ENCODE measurements at places on chromosomes 11 and 22.

GRCh38 chr22:38468443-38469305 lies 778 bp downstream of the KDELR3 start:
- no peak for DNase-seq

- DNase-seq, result no peak
Measured at GRCh38 chr11:65308281-65308891, 6.3 kb upstream of the CDC42EP2 start.

GRCh38 chr11:123246749-123247495 lies 51.9 kb upstream of the CLMP start:
- DNase-seq, result peak; percentile 56

DNA sequence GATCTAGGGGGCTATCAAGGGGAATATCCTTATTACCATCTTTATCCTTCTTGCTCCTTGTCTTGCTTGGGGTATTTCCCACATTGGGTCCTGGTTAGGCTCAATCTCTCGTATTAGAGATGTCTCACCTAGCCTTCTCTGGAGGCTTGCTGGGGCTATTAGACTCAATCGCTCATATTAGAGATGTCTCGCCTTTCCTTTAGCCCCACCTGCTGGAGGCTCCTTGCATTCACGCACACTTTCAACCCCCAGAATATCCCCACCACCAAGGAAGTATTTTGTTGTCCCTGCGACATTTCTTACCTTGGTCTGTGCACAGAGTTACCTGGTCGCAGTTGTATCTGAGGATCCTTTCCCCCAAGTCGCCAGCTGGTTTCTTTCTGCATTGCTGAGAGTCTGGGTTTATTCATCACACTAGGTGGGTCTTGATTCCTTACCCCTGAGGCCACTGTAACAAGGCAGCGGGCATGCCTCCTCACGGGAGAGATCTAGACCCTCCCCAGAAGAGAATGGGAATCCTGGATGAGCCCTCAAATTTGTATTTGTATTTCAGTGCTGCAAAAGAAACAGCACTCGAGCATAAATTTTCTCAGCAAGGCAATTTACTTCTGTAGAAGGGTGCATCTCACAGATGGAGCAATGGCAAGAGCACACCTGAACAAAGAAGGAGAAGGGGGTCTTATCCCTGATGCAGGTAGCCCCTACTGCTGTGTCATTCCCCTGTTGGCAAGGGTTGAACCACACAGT lies 15.9 kb upstream of the HYLS1 start:
- DNase-seq, result peak; percentile 11

GRCh38 chr11:9075556-9075955 lies 15.8 kb downstream of the SCUBE2 start:
- no peak for DNase-seq

DNA sequence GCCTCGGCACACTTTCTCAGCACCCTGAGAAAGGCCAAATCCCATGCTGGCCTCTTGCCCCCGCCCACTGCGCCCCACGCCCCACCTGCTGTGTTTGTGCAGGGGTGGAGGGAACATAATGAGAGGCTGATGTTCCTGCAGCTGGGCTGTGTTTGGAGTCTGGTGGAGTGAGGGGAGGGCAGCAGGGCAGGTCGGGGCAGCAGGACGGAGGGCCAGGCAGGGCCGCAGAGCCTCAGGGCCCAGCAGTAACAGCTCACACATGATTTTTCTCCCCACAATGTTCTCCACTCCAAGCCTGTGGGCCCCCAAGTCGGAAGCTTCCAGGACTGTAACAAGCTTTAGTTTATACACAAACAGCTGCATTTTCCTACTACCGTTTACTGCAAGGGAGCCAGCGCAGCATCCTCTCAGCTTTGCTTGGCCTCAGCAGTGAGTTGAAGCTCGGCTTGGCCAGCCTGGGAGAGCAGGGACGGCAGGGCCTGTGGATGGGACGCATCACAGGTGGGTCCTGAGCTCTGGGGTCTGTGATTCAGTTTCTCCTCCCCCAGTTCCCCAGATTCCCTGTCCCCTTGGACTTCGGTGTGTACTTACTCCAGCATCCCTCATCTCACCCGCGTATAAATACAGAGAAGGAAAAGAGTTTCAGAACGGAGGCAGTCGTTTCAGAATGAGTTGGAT lies 51.0 kb downstream of the RPUSD4 start:
- no peak for DNase-seq

- DNase-seq, result no peak
Measured at GRCh38 chr11:125076378-125076945, 13.4 kb downstream of the SLC37A2 start.

- no peak for DNase-seq
Measured at GRCh38 chr11:73469401-73469800, 93.2 kb downstream of the RELT start.

- DNase-seq, result no peak
Measured at GRCh38 chr11:116376054-116376453, 396.7 kb downstream of the BUD13 start.

GRCh38 chr11:11659567-11660362 lies 38.0 kb upstream of the GALNT18 start:
- DNase-seq, result no peak

DNA sequence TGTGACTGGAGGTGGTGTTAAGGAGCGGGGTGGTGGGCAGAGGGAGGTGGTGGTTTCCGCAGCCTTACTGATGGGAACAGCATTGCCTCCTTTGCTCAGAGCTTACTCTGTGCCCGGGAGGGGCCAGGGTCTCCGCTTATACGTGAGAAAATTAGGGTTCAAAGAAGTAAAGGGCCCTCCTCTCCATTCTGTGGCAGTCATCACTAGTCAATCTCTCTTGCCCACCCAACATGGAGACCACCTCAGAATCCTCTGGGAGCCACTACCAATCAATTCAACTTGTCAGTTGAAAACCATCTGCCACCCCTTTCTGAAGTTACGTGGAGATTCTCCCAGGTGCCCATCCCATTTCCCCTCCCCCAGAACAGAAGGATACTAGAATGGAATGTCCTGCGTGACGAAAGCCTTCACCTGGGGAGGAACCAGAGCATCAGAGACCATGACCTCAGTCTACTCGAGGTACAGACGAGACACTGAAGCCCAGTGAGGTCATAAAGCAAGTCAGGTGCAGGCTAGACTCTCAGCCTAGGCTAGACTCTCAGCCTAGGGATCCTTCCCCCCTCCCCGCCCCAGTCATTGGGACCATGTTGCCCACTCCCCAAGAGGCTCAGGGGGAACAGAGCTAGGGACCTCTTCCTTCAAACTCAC lies 2.0 kb downstream of the SELENOM start:
- DNase-seq, result no peak

GRCh38 chr22:50016308-50016987 lies 3.9 kb upstream of the IL17REL start:
- no peak for DNase-seq

GRCh38 chr11:42249956-42250355 lies 790.5 kb upstream of the LRRC4C start:
- no peak for DNase-seq

DNA sequence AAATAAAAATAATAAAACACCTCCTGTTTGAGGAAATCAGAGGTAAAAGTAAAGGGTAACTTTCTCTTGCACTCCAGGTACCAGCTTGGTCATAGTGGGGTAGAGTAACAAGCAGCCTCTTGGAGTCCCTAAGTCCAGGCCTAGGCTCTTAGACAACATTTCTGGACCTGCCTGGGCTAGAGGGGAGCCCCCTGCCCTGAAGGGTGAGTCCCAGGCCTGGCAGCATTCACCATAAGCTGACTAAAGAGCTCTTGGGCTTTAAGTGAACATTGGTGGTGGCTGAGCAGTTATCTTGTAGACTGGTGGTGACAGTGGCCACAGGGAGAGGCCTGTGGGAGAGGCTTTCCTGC lies 18.6 kb upstream of the OR56A3 start:
- no peak for DNase-seq

- DNase-seq, result no peak
Measured at GRCh38 chr11:96160732-96161306, 182.2 kb downstream of the MAML2 start.

- DNase-seq, result no peak
Measured at GRCh38 chr11:62061356-62062222, 62.2 kb upstream of the INCENP start.

- no peak for DNase-seq
Measured at GRCh38 chr22:25364736-25365241, 145.3 kb downstream of the CRYBB2 start.

DNA sequence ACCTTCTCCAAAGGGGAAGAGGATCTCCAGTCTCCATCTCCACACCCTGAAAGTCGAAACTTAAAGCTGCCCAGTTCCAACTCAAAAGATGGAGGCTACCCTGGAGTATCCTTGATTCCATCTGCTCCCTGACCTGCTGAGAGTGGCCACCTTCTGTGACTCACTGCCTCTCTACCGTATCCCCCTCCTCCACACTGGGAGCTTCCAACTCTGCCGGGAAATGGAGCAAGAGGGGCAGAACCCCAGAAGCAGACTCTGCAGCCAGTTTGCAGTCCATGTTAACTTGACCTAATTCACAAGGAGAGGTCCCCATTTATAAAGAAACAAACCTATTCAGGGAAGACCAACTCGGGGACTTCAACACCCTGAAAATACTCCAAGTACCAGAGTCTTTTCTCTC lies 22.0 kb upstream of the IRAG1 start:
- no peak for DNase-seq

GRCh38 chr11:134026655-134027343 lies 42.1 kb upstream of the JAM3 start:
- no peak for DNase-seq

GRCh38 chr22:49672014-49672516 lies 155.6 kb downstream of the BRD1 start:
- no peak for DNase-seq

DNA sequence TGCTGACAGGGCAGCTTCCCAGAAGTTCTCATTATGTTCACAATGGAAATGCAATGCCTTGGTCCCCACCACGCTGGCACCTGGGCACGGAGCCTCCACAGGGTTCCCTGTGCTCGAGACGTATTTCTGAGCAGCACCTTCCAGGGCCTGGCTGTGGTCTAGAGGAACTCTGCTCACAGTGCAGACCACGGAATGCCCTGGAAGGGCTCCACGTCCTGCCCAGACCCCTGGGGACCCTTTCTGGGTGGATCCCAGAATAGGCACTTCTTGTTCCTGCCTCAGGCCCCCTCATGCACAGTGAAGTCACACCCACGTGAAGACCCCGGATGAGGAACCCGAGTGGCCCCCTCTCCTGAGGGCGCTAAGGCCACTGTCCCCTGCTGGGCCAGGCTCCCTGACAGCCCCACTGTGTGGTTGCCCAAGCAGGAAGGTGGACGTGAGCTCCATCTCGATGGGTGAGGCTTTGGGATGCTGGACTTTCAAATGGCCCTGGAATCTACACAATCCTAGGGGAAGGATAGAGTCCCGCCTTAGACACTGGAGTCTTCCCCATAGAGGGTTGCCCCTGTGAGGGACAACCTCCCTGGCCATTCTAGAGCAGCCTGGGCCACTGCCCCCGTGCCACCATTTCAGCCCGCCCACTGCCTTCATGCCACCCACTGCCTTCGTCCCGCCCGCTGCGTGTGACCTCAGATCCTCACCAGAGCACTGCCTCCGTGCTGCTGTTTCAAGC lies 1106.8 kb downstream of the BRD1 start:
- DNase-seq, result no peak

DNA sequence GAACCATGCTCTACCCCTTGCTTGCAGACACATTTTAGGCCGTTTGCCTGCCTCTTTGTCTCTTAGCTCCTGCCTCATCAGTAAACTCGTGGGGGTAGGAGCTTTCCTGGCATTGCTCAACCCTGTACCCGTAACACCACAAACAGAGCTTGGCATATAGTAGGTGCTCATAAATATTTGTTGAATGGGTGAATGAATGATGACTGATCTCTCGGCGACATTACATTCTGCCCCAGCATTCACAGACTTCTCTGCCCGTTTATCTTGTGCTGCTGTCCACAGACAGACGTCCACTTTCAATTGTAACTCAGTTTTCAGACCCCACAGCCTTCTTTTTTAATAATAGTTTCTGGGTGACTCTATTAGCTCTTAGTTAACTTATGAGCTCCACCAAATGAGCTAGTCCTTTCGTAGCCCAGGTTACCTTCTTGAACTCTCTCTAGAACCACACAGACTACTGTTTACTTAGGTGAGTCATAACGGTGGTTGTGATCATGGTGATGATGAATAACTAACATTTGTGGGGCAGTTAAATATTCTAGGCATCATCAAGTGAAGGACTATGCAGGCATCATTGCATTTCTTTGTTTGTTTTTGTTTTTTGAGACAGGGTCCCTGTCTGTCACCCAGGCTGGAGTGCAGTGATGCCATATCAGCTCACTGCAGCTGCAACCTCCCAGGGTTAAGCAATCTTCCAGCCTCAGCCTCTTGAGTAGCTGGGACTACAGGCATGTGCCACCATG lies 188.4 kb downstream of the ADAMTS15 start:
- DNase-seq, result peak; percentile 24

DNA sequence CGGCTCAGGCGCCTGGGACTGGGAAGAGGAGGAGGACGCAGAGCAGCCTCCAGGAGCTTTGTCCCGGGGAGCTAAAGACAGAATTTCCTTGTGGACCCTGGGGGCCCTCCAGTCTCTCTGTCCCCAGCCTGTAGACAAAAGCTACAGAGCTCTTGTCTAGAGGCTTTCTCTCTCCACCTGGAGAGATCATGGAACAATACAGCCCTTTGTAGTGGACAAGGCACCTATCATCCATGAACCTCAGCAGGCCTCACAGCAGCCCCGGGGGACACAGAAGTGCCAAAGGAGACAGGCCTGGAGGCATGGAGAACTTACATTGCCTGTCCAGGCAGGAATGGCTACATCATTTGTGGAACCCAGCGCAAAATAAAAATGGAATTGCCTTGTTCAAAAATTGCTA lies 55.7 kb upstream of the TTLL12 start:
- no peak for DNase-seq

GRCh38 chr11:85762226-85762625 lies 48.7 kb downstream of the SYTL2 start:
- no peak for DNase-seq

DNA sequence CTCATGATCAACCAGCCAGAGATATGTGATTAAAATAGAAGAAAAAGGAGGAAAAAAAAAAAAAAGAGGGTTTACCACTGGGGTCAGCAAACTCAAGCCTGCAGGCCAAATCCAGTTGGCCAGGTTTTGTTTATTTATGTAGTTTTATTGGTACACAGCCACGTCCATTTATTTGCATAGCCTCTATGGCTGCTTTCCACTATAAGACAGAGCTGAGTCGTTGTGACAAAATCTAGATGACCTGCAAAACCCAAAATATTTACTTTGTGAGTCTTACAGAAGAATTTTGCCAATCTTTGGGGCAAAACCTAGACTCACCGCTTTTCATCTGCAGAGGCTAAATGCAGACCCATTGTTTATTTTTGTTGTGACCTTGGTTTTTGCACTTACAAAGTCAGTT lies 87.1 kb downstream of the TENM4 start:
- DNase-seq, result no peak

DNA sequence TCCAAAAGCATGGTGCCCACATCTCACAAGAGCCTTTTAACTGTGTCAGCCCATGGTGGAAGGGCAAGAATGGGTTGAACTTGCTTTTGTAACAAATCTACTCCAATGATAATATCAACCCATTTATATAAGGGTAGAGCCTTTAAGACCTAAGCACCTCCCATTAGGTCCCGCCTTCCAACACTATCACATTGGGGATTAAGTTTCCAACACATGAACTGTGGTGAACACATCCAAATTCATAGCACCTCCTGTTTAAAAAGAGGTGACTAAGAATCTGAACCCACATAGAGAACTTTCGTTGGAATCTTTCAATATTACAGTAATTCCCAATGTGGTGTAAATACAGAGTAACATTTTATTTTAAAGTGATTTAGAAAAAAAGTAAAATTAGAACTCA lies 9.2 kb upstream of the CNTF start:
- DNase-seq, result no peak
